A549 treated with CpdA at 1 μM for 4 hours (cell line): ENCODE measurements at places on chromosomes 16 and 17. TPM values are rescaled to one million over a fixed set of nuclear protein-coding genes. Genes with fewer than 3 reads are reported as not detected.

KRT28 gene
- not detected in 5 replicates for total RNA-seq

IL32 gene
- 22.4 to 36.7 TPM (median 28.1 TPM) in 5 replicates for total RNA-seq

ZNF423 gene
- 0.07 to 0.35 TPM (median 0.19 TPM) in 5 replicates for total RNA-seq

CCDC154 gene
- 0.14 to 0.89 TPM (median 0.44 TPM) in 5 replicates for total RNA-seq

ABCC3 gene
- 114 to 159 TPM (median 130 TPM) in 5 replicates for total RNA-seq
